Globus pallidus (tissue), 1 donor: ENCODE measurements at places on chromosomes 3 and 15.

- DNase-seq: no peak
Observed at GRCh38 chr3:191158815-191159214, 40.2 kb upstream of the OSTN start.

GRCh38 chr3:42430781-42431532 is 20.5 kb upstream of the LYZL4 start:
- DNase-seq: no peak

GRCh38 chr3:158918451-158918850 is 116.6 kb downstream of the MFSD1 start:
- no peak for DNase-seq

DNA sequence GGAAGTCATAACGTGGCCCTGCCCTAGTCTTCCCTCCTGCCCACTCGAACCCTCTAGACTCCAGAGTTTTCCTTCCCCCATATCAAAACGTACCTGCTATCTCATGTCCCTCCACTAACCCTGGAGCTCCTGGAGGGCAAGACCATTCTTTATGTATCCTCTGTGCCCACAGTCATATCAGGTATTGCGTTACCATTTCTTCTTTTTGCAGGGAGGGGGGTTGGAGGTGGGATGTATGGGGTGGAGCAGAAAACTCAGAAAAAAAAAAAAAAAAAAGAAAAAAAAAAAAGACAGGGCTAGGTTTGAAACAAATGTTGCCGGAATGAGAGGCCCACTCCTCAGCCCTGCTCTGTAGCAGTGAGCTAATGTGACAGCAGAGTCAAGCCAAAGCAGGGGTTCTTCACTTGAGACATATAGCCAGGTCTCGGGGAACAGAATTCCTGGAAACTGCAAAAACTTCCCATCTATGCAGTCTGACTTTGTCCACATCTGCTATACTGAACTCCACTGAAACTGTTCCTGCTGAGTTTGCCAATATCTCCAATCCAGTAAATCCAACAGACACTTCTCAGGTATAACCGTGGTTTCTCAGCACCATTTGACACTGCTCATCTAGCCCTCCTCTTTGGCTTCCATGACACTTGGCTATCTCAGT is 31.1 kb downstream of the PARP16 start:
- no peak for DNase-seq

DNA sequence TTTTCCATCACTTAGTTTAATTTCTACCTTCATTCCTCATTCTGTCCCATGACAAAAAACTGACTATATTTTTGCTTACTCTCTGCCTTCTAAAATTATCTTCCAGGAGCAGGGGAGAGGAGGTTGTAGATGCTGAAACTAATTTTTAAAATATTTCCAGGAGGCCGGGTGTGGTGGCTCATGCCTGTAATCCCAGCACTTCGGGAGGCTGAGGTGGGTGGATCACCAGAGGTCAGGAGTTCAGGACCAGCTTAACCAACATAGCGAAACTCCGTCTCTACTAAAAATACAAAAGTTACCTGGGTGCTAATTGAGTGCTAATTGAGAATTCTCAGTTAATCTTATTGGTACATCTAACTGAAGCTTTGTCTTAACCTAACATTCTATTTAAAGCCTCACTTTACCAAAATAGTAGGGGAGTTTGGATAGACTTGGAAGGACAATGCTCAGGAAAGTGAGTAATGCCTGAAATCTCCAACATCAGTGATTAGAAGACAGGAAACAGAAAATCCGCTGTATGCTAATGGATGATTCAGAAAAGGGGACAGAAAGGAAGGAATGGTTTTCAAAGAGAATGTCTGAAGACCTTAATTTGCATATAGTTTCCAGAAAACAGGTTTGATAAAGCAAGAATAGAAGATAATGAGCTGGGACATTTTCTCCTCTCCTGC is 336.1 kb downstream of the GBE1 start:
- no peak for DNase-seq

GRCh38 chr15:46297766-46298165 is 662.9 kb downstream of the SQOR start:
- no peak for DNase-seq

- no peak for DNase-seq
Observed at GRCh38 chr15:85003593-85004312, 22.1 kb downstream of the PDE8A start.

DNA sequence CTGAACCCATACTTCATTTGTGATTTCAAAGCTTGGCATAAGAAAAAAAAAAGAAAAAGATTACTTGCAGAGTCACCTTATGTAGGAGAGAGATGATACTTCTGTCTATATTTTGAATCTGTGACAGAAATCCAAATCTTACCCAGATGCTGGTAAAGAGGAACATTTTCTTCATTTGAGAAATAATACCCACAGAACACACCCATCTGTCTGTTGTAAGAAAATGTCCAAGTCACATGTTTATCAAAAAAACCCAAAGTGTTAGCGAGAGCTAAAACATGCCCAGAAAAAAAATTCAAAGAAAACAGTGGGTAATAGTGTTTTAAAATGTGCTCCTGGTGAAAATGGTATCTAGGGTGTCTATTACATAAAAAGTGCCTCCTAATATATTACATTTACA is 18.0 kb upstream of the RAP2B start:
- no peak for DNase-seq
